NCI-H226 (cell line): ENCODE measurements at places on chromosomes 7 and 10.

- no peak for DNase-seq
Measured at GRCh38 chr7:137469191-137469811, 125.8 kb upstream of the PTN start.

DNA sequence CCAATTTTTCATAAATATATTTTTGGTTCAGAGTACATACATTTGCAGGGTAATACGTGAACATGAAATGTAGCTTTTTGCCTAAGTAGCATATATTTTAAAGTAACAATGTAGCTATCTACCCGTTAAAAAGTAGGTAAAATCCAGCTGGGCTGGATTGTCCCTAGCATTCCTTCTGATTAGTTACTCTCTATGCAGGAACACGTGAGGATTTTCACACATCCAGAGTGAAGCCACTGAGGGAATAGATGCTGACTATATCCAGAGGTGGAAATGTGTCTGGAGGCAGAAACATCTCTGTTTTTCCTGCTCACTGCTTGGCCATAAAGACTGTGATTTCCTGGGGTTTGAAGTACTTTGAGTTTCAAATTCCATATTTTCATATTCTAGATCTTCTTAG, 338.9 kb upstream of the KIAA1217 start:
- no peak for DNase-seq

DNA sequence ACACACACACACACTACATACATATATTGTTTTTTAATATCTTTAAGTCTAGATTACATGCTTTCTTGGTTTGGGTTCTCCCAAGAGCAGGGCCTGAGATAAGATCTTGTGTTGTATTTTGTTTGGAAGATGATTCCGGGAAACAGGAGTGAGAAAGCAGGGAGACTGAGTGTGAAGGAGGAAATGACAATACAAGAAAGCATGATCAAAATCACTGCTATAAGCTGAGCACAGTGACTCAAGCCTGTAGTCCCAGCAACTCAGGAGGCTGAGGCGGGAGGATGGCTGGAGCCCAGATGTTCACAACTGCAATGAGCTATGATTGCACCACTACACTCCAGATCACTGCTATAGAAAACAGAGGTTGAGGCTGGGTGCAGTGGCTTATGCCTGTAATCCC, 267.6 kb downstream of the SKIDA1 start:
- DNase-seq, result peak; percentile 51

GRCh38 chr7:119842337-119842736, 430.6 kb upstream of the KCND2 start:
- DNase-seq, result no peak

GRCh38 chr10:121566755-121567154, 31.5 kb downstream of the FGFR2 start:
- DNase-seq, result no peak

DNA sequence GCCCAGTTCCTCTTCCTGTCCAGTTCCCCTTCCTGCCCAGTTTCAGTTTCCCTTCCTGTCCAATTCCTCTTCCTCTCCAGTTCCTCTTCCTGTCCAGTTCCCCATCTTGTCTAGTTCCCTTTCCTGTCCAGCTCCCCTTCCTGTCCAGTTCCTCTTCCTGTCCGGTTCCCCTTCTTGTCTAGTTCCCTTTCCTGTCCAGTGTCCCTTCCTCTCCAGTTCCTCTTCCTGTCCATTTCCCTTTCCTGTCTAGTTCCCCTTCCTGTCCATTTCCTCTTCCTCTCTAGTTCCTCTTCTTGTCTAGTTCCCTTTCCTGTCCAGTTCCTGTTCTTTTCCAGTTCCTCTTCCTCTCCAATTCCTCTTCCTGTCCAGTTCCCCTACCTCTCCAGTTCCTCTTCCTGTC, 68.1 kb upstream of the ADCY1 start:
- DNase-seq, result no peak

- DNase-seq, result no peak
Measured at GRCh38 chr10:11610826-11611247, 613 bp downstream of the USP6NL start.

- DNase-seq, result no peak
Measured at GRCh38 chr10:4281190-4281825, 496.3 kb upstream of the KLF6 start.

GRCh38 chr7:157628456-157628855, 291.7 kb downstream of the DNAJB6 start:
- no peak for DNase-seq

GRCh38 chr10:59268460-59268859, 92.0 kb downstream of the PHYHIPL start:
- DNase-seq, result no peak

DNA sequence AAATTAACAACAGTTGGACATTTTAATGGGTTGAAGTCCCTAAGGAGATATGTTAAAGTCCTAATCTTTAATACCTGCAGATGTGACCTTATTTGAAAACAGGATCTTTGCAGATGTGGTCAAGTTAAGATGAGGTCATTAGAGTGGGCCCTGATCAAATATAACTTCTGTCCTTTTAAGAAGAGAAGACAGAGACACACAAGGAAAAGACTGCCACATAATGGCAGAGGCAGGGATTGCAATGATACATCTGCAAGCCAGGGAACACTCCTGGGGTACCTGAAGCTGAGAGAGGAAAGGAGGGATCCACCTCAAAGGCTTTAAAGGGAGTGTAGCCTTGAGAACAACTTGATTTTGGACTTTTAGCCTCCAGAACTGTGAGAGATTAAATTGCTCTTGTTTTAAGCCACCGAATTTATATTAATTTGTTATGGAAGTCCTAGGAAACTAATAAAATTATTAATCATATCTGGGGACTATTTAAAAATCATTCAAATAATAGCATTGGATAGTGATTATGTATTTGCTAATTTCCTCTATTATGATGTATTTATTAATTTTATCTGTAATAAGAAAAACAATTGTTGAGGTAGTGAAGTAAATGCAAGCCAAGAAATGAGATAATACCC, 700.0 kb upstream of the PCDH15 start:
- no peak for DNase-seq

DNA sequence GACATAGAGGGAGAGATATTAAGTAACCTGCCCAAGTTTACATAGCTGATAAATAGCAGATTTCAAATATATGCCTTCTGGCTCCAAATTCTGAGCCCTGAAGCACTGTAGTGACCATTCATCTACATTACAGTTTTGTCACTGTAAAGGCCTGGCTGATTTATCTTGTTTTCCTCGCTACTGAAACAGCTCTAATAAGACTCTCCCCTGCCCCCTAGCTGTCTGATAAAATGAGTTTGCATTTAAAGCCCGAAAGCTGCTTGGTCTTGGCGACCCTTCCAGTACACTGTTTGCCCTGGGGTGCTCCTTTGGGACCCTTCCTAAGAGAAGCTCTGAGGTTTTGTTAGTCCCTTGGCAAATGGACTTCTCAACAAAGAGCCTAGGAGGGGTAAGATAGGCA, 59.7 kb upstream of the RAB11FIP2 start:
- DNase-seq, result no peak

GRCh38 chr10:101889256-101890210, 45.9 kb upstream of the KCNIP2 start:
- DNase-seq, result peak; percentile 61

DNA sequence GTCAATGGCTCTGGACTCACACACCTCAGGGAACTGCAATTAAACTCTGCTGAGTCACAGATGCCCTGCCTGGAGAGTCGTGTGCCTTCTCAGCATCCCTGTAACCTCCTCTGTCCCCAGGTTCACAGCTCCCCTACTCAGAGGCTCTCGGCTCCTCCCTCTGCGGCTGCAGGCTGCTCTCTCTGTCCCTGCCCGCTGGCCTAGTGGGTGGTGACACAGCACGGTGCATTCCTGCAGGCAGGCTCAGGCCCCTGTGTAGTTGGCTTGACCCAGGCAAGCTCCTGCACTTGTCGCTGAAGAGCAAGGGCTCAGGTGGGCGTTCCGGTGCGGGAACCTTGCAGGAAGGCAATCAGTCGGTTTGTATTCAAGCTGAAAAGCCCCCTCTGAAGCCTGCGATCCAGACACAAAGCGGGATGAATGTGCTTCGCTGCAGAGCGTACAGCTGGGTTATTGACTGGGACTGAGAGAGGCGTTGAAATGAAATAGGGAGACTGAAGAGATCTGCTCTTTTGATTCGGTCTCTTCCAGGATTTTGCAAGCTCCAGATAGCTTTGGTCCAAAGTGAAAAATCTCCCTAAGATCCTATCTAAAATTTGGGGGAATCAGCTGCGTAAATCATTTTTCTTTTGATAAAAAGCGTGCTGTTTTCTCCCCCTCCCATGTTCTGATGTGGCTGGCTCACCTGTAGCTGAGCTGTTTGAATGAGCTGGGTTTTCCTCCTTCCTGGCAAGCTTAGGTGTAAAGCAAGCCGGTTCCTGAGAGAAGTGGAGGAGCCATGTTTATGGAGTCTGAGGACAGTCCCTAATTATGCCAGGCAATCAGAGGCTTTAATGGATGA, 208.7 kb upstream of the PHYHIPL start:
- DNase-seq, result no peak

DNA sequence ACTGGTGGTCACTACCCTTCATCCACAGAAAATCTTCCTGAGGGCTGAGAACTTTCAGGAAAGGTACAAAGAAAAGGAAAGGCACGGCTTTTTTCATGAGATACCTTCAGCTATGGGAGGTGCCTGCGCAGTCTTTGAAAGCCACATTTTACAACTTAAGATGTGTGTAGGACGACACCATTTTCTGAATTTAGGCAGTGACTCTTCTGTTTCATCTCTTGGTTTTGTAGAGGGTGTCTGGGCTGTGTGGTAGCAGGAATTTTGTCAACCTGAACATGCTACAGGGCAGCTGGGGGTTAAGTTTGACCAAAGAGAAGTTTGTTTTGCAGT, 138.1 kb downstream of the NRP1 start:
- no peak for DNase-seq

DNA sequence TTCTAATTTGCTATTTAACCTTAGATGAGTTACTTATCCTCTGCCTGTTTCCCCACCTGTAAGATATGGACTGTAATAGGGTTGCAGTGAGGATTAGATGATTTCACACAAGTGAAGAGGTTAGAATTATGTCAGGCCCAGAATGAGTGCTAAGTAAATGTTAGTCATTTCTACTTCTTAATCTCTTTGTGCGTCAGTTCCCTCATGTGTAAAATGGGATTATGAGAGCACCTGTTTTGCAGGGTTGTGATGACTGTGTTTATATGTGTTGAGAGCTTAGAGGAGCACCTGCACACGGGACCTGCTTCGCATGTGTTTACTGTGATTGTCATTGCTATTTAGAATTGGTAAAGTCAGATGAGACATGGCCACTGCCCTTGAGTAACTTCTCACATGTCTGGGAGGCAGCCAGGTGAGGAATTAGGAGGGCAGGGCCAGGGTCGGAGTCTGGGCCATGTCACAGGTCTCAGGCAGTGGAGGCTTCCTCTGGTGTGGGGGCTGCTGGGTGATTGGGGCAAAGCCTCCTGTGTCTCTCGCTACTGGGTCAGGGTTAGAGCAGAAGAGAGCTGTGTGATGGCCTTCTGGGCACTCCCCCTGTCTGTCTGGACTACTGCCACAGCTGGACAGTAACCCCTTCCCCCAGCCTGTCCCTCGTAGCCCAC, 106.7 kb downstream of the WDFY4 start:
- no peak for DNase-seq

- DNase-seq, result no peak
Measured at GRCh38 chr10:128710098-128710797, 584.0 kb upstream of the MKI67 start.

DNA sequence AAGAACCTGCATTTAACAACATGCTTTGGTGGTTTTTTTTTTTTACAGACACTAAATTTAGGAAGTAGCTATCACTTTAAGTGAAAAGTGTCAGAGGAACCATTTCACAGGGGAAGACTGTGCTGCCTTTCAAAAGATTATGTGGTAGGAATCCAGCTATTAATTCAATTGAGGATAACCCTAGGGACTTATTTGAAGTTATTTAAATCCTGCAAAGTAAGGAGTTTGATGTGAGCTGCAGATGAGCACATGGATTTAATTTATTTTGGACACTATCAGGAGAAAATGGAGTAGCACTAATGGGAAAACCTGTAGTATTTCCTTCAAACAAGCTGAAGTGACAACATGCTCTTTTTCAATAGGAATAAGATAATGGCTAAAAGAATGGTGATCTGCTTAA, 419.8 kb downstream of the ANKRD7 start:
- no peak for DNase-seq

DNA sequence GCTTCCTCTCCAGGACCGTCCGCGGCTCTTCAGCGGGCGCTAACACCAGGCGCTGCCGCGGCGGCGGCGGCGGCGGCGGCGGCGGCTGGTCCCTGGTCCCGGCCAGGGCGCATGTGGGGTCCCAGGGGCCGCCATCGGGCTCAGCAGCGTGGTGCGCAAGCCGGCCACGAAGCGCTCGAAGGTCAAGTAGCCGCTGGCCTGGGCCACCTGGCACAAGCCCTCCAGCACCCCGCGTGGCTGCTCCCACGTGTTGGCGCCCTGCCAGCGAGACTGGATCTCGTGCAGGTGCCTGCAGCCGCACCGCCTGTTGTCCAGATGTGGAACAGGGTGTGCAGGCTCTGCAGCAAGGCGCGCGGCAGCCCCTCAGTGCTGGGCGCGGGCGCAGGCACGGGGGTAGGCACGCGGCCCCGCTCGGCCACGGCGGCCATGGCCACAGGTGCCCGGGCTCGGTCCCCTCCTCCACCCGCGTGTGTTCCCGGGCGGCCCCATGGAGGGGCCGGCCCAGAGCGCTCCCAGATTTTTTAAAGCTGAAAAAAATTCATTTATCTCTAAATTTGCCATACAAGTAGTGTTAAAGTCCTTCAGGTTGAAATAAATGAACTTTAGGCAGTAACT, 884.2 kb upstream of the ZNF722 start:
- DNase-seq, result no peak

- no peak for DNase-seq
Measured at GRCh38 chr10:106898446-106898845, 266.1 kb downstream of the SORCS1 start.

DNA sequence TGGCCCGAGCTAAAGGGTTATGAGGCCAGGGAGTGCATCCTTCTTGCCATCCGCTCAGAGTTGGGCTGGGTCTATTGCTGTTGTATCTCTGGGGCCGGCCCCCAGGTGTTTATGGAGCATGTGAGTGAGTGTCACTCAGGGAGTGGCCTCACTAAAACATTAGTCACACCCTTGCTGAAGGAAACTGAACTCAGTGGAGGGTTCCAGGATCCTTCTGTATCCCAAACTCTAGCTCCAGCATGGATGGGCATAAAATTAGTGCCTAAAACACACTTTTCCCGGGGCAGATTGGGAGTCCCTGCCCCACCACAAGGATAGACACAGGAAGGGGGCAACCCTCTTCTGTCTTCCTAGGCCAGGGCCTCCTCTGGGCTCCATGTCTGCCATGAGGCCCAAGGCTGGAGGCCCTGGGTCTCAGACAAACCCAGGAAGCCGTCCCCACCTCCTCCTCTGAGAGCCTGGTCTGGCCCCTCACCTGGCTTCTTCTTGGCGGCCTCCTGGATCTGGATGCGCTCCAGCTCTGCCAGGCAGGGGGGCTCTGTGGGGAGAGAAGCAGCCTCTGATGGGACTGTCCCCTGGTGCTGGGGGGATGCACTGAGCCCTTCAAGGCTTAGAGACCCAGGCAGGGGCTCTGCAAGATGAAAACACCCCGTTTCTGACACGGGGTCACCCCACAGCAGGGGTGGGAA, 24.5 kb downstream of the SPOCK2 start:
- DNase-seq, result no peak

DNA sequence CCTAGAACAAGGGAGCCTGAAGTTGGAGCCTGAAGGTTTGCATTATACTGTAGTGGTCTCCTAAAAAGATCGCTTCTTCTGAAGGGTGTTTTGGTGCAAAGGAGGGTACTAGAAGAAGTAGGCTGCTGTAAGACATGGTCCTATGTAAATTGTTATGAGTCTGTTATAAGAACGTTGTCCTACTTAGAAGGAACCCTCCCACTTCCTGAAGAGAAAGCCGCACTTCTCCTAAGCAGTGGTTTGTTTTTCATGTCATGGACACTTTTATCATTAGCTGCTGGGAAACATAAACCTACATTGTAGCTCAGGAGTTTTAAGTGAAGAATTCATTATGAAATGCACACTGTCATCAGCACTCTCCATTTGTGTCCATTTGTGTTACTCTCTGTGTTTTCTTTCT, 129.1 kb upstream of the ITGB1 start:
- no peak for DNase-seq
